ENCODE measurements at places on chromosomes 7 and 10.

GRCh38 chr7:147809786-147810185 lies 780.8 kb upstream of the C7orf33 start:
- DNase-seq, result no peak

- no peak for DNase-seq
These were observed 71.1 kb upstream of the ABLIM1 start for GRCh38 chr10:114729103-114729659.

GRCh38 chr7:828793-829561 lies 3.3 kb upstream of the SUN1 start:
- no peak for DNase-seq

GRCh38 chr7:33043501-33044400 lies 18.8 kb downstream of the NT5C3A start:
- no peak for DNase-seq

GRCh38 chr10:88820748-88821401 lies 18.3 kb downstream of the LIPM start:
- no peak for DNase-seq

DNA sequence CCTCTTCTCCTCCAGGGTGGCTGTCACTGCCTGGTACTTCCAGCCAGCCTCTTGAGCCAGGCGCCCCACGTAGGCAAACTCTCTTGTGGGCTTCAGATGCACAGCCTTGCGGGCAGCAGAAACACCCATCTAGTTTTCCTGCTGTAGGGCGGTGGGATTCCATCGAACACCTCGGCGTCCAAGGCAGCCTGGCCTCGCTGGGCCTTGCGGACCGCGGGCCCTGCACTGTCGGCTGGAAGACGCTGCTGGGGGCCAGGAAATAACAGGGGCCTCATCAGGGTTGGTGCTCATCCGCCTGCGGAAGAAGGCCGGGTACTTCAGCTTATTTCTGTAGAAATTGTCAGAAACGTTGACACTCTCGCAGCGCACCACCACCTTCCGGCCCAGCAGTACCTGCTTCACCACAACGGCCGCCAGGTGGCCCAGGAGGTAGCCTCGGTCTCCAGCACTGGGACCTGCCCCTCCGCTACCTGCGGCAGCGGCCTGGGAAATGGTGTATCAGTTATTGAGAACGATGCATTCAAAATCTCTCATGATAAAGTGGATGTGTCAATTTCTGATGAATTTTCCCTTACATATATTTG lies 61.1 kb downstream of the WDFY4 start:
- no peak for DNase-seq

DNA sequence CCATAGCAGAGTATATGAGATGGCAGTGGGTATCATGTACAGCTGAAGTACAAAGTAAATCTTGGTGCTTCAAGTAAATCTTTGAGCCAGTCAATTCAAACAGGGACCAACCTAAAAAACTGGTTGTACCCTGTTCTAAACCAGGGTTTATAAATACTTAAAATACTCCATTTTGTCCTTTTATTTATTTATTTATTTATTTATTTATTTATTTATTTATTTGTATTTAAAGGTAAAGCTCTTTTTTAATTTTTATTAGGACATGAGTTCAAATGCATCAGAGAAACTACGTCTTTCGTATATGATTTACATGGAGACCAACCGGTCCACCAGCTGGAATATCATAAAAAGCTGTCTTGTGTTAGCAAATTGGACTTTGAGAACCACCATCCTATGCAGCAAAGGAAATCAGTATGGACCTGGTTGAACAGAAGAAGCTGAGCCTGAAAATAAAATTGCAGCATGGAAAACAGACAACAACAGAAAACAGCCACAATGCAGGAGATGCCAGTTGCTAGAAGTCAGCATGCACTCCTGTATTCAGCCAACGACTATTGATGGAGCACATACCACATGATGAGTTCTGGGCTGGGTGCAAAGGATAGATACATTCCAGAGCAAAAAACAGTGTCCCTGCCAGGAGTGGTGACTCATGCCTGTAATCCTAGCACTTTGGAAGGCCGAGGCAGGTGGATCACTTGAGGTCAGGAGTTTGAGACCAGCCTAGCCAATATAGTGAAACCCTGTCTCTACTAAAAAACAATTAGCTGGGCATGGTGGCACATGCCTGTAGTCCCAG lies 60.0 kb downstream of the PLXNA4 start:
- no peak for DNase-seq

DNA sequence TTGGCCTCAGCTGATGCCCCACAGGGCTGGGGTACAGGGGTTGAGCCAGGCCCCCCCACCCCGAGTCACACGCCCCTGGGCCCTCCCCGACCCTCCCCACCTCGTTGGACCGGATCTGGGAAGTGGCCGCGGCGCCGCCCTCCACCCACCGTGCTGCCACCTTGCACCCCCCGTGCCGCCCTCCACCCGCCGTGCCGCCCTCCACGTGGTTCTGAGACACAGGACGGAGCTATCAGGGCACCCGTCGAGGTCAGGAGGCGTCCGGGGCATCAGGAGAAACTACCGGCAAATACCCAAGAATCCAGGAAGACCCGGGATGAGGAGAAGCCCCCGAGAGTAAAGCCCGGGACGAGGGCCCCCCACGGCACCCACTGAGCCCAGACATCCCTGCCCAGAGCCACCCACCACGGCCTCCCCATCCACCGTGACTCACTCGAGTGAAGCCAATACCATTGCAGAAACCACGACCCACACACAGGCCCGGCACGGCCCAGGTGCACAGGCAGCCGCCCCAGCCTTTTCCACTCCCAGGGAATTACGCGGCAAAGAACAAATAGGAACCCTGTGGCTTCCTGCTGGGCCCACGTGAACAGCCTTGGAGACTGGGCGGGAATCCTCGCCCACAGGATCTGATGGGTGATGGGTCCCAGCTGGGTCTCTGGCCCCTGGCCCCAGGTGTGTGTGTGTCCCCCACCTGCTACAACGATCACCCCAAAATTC lies 34.0 kb downstream of the ADAP1 start:
- DNase-seq, result no peak

DNA sequence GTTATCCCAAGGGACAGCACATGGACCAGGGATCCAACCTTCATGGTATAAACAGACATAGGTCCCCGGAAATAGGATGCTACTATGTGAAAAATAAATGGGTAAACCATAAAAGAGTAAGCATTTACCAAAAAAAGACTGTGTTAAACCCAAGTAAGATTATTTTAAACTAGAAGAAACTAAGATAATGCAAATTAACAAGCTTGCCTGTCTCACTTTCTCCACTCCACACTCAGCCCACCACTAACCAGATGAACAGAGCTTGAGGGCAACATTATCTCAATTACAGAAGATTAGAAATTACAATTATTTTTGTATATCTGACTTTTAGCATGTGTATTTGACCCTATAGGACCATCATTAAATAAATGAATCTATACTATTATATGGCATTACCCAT lies 117.2 kb upstream of the CAV2 start:
- no peak for DNase-seq

GRCh38 chr10:94785211-94785610 lies 22.7 kb downstream of the CYP2C19 start:
- no peak for DNase-seq

All from GOT3 (cell line).